Upper lobe of right lung (tissue), 1 donor: ENCODE measurements at places on chromosomes 1 and 21. TPM values are rescaled to one million over a fixed set of nuclear protein-coding genes. Genes with fewer than 3 reads are reported as not detected.
A peak's percentile ranks its signal among the peaks of the same experiment; 100 is the strongest.

SPATA6 gene
- 19.5 TPM for total RNA-seq

SELENOF gene
- total RNA-seq = 197 TPM

DNA sequence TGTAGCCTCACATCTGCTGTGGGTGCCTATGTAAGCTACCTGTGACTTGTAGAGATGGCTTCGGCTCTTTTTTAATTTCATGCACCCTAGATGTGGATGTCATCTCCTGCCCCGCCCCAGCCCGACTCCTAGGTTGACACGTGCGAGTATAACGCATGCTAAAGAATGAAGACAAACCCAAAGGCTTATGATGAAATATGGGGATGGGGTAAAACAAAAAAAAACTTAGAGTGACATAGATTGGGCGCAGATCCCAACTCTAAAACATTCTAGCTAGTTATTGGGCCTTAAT, 613 bp upstream of the ERO1B start:
- no peak for DNase-seq
- H3K27ac ChIP-seq = peak overlapping the region; percentile 53
- no peaks in the 10 kb centered on the region for H3K27me3 ChIP-seq
- no peaks in the 10 kb centered on the region for H3K36me3 ChIP-seq

- no peak for DNase-seq
- no peaks in the 10 kb centered on the region for H3K4me1 ChIP-seq
- H3K36me3 ChIP-seq = no peaks in the 10 kb centered on the region
- no peak overlapping the region for H3K27ac ChIP-seq
Measured at GRCh38 chr21:45448810-45449657, 44.1 kb downstream of the COL18A1 start.

GRCh38 chr1:246280551-246280950, 226.5 kb downstream of the SMYD3 start:
- H3K4me1 ChIP-seq = no peaks in the 10 kb centered on the region
- no peaks in the 10 kb centered on the region for H3K36me3 ChIP-seq

DNA sequence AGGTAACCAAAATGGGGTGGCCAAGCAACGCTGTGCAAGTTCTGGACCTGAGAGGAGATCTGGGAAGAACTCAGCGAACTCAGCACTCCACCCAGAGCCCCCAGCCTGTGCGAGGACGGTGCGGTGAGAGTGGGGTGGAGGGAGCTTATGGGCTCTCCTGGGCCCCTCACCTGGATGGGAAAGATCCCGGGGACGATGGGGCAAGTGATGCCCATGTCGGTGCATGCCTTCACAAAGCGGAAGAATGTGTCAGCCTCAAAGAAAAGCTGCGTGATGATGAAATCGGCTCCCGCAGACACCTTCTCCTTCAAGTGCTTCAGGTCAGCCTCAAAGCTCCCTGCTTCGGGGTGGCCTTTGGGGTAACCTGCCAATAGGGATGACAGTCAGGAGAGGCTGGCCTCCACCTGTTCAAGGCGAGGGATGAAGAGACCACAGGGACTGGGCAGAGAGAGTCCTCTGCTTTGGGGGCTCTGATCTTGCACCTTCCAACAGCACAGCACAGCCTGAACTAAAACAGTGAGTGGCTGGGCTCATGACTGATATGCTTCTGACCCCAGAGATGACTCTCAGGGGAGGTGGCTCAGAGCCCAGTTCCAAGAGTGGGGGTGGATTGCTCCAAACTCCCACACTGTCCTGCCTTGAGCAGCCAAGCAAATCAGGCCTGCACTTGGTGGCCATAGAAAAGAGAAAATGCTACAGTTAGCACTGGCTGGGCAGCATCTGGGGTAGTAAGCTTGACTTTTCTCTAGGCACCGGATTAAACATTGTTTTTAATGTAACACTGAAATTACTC, 9.5 kb downstream of the MTHFR start:
- H3K27ac ChIP-seq = peak overlapping the region; percentile 68
- H3K4me1 ChIP-seq = peaks cover 32% of the 10 kb centered on the region
- H3K36me3 ChIP-seq = peaks cover 73% of the 10 kb centered on the region

- no peak overlapping the region for H3K27ac ChIP-seq
- no peaks in the 10 kb centered on the region for H3K4me1 ChIP-seq
- no peak overlapping the region for H3K4me3 ChIP-seq
Measured at GRCh38 chr1:24899581-24900485, 30.2 kb downstream of the RUNX3 start.

- no peak for DNase-seq
- H3K27ac ChIP-seq = no peak overlapping the region
- peaks cover 60% of the 10 kb centered on the region for H3K36me3 ChIP-seq
- no peaks in the 10 kb centered on the region for H3K27me3 ChIP-seq
Measured at GRCh38 chr1:19306941-19307340, 5.0 kb downstream of the AKR7A2 start.

DNA sequence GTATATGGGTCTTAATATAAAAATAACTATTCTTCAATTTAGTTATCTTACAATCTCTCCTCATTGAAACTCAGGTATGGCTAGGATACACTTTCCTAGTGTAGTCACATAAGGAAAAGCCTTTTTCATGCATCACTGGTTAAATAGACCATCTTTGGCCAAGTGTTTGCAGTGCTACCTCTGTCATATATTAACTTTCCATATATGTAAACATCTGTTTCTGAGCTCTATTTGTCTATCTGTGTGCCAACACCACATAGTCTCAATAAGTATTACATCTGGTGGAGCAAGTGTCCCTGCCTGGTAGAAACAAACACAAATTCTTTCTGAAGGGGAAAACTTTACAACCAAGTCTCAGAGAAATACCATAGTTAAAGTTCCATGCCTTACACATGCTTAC, 134.6 kb downstream of the TSEN15 start:
- no peak for DNase-seq
- H3K4me1 ChIP-seq = no peaks in the 10 kb centered on the region
- H3K36me3 ChIP-seq = no peaks in the 10 kb centered on the region

DNA sequence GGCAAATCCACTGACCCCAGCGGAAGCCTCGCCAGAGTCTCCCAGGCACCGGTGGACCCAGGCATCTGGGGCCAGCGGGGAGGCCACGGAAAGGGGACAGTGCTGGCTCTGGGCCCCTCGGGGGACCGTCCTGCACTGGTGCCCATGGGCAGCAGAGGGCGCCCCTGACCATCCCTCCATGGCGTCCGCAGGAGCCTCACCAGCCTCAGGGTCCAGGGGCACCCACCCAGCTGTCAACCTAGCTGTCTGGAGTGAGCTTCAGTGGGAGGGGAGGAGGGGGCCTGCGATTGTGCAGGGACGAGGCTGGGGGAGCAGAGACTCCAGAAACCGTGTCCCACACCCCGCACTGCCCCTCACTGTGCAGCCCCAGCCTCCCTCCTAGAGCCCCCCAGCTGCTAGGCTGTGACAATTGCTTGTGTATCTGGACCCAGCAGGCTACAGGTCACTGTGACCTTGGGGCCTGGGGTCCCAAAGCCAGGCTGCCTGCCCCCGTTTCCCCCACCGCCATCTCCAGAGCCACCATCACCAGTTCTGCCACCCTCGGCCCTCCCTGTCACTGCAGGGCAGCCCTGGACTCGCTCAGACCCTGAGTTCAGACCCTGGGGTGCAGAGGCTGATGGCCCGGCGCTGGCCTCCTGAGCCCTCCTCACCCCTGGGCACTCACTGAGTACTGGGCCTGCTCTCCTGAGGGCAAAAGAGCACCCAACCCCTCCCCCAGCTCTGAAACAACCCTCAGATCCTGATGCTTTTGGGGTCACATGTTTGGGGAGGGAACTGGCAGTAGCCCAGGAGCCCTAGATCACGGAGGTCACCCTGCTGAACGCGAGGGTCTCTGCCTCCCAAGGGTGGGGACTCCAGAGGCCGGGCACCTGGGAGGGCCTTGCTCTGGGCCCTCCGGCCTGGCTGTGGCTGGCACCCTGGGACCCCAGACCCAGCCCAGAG, 10.6 kb upstream of the COL6A1 start:
- H3K4me1 ChIP-seq = peaks cover 28% of the 10 kb centered on the region
- H3K27me3 ChIP-seq = peaks cover 21% of the 10 kb centered on the region
- H3K4me3 ChIP-seq = no peak overlapping the region
- H3K36me3 ChIP-seq = no peaks in the 10 kb centered on the region
- peak; percentile 75 for DNase-seq
- H3K27ac ChIP-seq = peak overlapping the region; percentile 87

- no peak overlapping the region for H3K27ac ChIP-seq
- DNase-seq = no peak
- no peaks in the 10 kb centered on the region for H3K4me1 ChIP-seq
- H3K27me3 ChIP-seq = no peaks in the 10 kb centered on the region
- H3K36me3 ChIP-seq = no peaks in the 10 kb centered on the region
- no peak overlapping the region for H3K4me3 ChIP-seq
Measured at GRCh38 chr1:29716306-29716705, 480.0 kb downstream of the PTPRU start.

- no peaks in the 10 kb centered on the region for H3K27me3 ChIP-seq
- H3K36me3 ChIP-seq = no peaks in the 10 kb centered on the region
- H3K4me1 ChIP-seq = peaks cover 9% of the 10 kb centered on the region
Measured at GRCh38 chr1:66552829-66553228, 18.9 kb downstream of the SGIP1 start.
